ENCODE measurements at places on chromosomes 5 and 9.

GRCh38 chr9:22682536-22682935 is 235.9 kb downstream of the DMRTA1 start:
- DNase-seq: peak; percentile 1

GRCh38 chr5:80698369-80698768 is 43.6 kb upstream of the DHFR start:
- DNase-seq: no peak

DNA sequence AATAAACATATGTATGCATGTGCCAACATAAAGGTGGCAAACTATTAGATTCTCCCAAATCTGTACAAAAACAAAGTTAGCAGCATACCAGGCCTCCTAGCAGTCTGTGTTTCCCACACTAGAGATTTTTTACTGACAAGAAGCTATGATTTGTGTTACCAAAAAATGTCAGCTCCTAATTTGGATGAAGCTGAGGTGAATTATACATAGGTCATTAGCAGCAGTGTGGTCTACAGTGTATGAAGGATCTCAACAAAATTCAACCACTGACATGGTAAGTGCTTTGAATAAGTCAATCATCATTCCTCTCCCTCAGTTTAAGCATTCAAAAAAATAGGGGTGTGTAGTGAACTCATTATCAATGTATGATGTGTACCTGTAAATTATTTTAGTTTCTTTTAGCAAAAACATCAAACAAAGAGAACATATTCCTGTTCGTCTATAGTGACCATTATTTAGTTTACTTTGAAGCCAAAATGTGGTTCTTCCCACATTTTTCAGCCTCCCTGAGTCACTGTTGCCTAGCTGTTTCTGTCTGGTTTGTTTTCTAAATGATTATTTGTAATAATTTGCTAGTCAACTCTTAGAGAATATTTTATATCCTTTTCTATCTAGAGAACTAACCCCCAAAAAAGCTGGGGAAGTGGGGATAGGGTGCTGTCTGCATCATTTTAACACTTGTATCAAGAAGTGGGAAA is 52.1 kb upstream of the RGMB start:
- peak; percentile 54 for DNase-seq

- DNase-seq: peak; percentile 94
Measured at GRCh38 chr9:37466037-37466709, 923 bp upstream of the ZBTB5 start.

DNA sequence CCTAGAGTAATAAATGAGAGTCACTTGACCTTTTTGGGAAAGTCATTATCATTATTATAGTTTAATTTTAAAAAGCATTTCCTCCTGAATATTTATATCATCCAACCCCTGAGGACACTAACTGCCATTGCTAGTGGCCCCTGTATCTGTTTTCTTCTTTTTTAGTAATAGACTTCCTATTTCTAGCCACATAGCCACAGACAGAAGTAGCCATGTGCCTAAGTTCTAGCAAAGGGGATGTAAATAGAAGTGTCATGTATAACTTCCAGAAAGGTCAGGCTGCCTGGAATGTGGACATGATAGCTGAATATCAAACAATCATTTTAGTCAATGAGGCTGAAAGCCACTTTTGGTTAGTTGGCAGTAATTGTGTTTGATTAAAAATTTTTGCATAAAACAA is 37.5 kb upstream of the IQGAP2 start:
- DNase-seq: no peak

DNA sequence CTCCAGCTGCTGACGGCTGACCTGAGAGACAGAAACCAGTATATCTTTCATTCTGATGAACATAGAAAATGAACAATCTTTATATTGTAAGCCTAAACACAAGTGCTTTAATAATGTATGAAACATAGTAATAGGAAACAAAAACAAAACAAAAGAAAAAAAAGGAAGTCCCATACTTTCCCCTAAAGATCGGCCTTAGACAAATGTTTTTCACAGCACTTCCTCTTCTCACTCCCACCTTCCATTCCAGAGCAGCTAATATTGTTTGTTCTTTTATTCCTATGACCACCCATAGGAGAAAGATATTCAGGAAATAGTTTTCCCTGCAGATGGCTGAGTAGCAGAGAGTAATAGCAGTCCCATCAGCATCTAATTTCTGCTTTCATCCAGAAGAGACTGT is 194.4 kb upstream of the SLC27A6 start:
- no peak for DNase-seq

GRCh38 chr5:175842951-175843793 is 28.2 kb upstream of the CPLX2 start:
- peak; percentile 56 for DNase-seq

DNA sequence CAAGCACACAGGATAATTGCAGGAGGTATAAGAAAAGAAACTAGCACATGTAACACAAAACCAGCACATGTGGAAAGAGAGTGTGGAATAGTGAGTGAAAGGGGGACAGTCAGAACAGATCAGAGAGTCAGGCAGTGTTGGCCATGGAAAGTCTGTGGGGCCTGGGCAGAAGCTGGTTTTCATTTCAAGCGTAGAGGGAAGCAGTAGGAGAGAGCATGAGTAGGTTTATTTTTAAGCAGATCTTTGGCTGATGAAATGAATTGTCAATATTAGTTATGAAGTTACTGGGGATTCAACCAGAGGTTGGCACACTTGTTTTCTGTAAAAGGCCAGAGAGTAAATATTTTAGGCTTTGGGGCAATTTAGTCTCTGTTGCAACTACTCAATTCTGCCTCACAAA is 283.1 kb downstream of the SMARCA2 start:
- DNase-seq: no peak

DNA sequence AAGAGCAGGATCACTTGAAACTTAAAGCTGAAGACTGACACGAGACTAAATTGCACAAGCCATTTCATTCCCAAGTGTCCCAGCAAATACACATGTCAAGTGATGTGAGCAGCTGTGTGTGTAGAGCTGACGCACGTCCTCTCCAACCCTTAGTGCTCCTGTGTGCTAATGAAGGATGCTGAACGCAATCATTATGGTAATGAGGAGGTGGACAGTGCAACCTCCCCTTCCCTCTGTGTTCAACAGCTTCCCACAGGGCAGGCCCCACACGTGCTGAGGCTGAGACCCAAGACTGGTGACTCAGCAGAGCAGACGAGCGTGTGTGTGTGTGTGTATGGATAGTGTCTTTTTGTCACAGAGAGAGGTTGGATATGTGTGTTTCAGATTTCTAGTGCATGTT is 702.1 kb downstream of the SEMA5A start:
- DNase-seq: peak; percentile 73

GRCh38 chr5:17257705-17258273 is 40.4 kb downstream of the BASP1 start:
- DNase-seq: peak; percentile 21

- DNase-seq: peak; percentile 20
Measured at GRCh38 chr9:130018265-130018664, 24.7 kb downstream of the FNBP1 start.

- DNase-seq: no peak
Measured at GRCh38 chr9:106421772-106422171, 441.2 kb upstream of the ZNF462 start.

DNA sequence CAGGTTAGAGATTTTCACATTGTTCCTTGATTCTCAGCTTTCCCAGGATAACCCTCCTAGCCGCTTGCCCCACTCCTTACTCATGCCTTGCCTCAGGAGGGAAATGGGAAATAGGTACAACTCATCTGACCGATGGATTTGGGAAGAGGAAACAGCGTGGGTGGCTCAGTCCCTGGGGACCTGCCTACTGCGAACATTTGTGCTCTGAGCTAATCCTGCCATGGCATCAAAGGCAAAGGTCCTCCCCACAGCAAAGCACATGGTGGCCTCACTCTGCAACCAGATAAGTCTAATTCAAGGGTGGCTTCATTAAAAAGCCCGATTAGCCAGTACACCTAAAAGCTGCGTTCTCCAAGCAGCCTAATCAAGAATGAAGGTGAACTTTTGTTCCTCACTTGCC is 82.4 kb upstream of the ADRA1B start:
- DNase-seq: peak; percentile 38

- DNase-seq: peak; percentile 28
Measured at GRCh38 chr9:94865582-94866452, 139.3 kb downstream of the AOPEP start.

DNA sequence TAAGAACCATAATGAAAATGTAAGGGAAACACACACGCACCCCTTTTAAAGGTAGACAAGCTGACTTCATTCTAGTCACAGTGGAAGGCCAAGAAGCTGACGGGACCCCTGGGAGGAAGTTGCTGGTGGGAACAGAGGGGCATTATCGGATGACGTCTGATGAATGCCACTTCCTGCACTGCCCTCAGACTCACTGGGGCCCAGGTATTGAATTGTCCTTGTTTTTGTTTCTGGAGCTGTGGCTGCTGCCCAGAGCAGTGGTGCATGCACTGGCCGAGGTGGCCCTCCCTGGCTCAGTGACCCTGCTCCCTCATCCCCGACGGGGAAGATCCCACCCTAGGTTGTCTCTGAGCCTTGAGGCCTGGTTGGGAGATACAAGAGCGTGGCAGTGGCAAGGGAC is 15.3 kb upstream of the RPL26L1 start:
- no peak for DNase-seq

DNA sequence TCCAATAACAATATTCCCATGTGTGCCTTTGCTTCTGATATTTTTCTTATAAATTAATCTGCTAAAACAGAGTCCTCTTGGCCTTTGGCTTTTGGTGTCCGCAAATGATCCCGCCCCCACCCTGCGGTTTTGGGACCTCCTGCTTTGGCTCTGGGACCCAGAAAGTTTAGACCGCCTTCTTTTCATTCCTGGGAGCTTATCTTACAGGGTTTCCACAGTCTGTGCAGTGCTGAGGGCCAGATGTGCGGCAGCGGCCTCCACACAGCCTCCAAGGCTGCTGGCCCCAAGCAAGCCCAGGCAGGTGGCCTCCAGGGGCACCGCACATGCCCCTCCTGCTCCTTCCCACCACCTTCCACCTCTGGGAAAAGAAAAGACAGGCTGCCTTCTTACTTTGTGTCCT is 191.5 kb downstream of the ERCC6L2 start:
- no peak for DNase-seq

- no peak for DNase-seq
Measured at GRCh38 chr9:131517761-131518190, 13.3 kb downstream of the UCK1 start.

DNA sequence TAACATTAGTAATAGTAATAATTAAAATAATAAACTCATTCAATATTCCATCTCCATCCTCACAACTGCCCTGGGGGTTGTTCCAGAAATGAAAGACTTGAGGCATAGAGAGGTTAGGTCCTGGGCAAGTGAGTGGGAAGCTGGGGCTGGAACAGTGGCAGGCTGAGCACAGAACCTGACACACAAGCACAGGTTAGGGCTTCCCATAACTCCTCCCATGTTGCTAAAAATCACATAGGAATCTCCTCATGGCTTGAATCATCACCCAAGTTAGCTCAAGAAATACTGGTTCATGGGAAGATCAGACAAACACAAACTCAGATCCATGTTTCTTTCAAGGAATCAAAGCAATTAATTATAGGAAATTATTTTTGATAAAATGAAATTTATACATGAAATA is 487.7 kb downstream of the SEMA5A start:
- no peak for DNase-seq

- DNase-seq: peak; percentile 75
Measured at GRCh38 chr9:76987594-76988200, 31.8 kb upstream of the FOXB2 start.

GRCh38 chr9:137113385-137114159 is 961 bp downstream of the DPP7 start:
- DNase-seq: no peak

DNA sequence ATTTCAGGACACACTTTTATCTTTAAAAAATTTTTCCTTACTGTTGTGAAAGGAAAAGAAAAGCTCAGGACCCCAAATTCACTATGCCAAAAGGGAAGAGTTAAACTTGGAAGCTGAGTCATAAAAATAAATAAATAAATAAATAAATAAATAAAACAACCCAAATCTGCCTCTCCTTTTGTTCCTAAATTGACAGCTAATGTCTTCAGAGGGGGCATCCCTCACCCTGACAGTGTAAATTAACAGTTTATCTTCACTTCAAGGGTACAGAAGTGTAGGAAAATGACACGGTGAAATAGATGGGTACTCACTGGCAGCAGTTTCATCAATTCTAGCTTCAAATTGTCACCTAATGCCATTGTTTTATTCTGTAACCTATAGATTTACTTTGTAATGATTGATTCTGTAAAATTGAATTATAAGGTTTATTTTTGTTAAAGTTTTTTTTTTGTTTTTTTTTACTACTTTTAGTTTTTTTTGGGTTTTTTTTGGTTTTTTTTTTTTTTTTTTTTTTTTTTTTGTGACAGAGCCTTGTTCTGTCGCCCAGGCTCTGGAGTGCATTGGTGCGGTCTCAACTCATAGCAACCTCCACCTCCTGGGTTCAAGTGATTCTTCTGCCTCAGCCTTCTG is 18.5 kb upstream of the ANXA1 start:
- no peak for DNase-seq

DNA sequence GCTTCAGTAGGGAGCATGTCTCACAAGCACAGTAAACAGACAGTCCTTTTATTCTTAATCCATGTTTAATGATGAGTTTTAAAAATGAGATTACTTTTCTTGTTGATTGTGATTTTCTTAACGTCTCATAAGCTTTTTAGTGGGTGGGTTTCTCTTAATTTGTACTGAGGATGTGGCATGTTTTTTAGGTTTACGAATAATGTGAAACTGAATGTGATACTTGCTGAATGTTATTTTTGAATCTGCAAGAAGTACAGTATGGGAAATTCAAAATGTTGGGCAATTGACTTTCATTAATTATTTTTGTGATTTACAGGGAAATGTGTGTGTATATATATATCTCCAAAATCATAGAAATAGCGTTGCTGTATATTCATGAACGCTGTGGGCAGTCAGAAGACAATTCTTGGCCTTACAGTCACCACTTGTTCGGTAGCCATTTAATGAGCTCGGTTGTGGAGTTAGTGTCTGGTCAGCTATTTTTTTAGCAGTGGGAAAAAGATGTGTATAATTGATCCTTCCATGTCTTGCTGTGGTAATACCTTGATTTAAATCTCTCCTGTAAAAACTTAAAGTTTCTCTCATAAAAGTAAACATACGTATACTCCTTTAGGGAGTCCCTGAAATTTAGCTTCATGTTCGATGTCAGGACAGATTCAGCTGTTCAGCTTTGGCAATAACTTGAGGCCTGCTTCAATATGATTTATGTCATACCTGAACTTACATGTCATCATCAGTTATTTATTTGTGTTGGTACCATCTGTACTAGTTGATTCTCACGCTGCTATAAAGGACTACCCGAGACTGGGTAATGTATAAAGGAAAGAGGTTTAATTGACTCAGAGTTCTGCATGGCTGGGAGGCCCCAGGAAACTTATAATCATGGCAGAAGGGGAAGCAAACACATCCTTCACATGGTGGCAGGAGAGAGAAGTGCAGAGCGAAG is 15.0 kb downstream of the ICE1 start:
- DNase-seq: no peak
